NCI-H510A treated with DMSO at 0.1 percent for 48 hours (cell line): ENCODE measurements at places on chromosomes 2 and 18.

DNA sequence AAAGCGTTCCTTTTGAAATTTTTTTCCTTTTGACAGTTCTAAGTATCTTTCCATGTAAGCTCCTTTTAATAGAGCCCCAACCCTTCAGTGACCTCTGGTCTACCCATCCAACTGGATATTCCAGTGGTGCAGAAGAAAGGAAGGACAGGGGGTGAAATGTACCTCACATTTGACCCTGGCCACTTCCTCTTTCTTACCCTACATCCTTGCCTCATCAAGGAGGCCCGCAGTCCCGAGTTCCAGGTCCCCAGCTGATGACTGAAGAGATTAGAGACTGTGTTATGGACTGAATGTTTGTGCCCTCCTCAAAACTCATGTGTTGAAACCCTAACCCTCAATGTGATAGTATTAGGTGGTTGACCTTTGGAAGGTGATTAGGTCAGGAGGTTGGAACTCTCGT, 158.1 kb downstream of the RBM43 start:
- no peak for DNase-seq

- DNase-seq, result no peak
These were observed 39.9 kb downstream of the PLEKHB2 start for GRCh38 chr2:131145040-131145439.

DNA sequence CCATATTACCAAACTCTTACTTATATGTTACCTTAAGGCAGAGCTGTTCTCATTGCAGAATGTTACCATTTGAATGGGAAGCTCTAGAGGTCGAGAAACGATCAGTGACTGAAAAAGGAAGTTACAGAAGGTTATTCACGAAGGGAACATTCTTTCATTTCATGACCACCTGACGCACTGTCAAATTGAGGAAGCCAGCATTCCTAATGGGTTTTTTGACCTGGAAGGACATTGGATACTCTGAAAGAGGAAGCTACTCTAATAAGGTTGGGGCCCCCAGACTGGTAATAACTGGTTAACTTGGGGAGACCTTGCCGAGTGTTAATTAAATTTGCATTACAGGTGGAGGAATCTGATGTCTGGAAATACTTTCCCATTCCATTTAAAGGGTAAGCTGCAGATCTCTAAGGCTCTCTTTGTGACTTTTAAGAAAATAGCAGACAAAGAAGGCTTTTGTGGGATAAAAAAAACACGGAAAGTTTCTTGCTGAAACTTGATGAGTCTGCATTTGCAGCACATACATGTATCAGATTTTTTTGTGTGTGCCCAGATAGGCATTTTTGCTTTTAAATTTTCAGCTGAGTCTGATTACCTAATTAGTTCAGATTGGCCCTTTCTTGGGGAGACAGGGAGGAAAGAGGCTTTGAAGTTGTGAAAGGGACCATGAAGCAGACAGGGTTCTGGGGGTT, 137.1 kb downstream of the LTBP1 start:
- DNase-seq, result no peak

DNA sequence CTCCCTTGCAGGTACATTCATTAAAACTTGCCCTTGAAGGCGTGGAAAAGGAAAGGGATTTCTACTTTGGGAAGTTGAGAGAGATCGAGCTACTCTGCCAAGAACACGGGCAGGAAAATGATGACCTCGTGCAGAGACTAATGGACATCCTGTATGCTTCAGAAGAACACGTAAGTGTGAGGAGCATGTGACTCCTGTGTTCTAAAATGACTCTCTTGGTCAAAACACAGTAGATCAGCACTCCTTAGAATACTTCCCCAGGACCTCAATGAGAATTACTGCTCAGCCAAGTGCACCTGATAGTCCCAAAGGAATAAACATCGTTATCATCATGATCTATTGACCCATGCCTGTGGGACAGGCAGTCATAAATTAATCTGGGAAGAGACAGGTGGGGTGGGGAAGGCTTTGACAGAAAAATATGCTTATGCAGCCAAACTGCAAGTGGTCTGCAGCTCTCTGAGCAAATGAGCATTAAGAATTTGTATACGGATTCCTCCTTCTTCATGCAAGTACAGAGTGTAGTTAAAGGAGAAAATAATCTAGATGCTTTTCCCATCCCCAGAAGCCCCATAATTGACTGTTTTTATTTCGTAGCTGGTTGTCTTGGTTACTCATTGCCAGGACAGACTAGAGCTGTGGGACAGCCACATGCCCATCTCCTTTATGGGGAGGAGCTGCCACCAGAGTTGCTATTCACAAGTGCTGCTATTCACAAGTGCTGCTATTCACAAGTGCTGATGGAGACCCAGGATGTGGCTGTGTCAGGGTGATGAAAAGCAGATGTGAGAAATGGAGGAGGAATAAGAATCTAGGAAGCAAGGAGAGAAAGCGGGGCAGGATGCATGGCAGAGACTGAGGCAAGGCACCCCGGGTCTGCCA, 91.0 kb downstream of the MAPRE2 start:
- DNase-seq, result no peak

DNA sequence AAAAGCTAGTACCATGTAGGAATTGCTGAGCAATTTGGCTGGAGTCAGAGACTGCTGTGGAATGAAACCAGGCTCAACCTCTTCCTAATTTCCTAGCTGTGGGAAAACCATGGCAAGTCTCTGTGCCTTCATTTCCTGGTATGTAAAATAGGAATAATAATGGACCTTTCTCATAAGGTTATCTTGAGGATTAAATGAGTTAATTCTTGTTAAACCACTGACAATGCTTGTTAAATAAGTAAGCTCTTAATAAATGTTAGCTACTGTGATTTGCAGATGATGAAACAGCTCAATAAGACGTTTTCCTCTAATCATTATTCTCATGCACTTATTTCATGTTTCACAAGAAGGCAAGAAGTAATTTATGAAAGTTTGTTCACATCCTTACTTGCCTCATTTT, 346.7 kb downstream of the RND3 start:
- no peak for DNase-seq

GRCh38 chr18:24710474-24710873, 250.0 kb downstream of the HRH4 start:
- DNase-seq, result no peak

- no peak for DNase-seq
These were observed 43.0 kb upstream of the FAHD2A start for GRCh38 chr2:95359501-95359930.

- no peak for DNase-seq
These were observed 36.7 kb upstream of the SKA1 start for GRCh38 chr18:50338122-50338521.

GRCh38 chr2:42367835-42368234, 6.8 kb upstream of the COX7A2L start:
- no peak for DNase-seq

DNA sequence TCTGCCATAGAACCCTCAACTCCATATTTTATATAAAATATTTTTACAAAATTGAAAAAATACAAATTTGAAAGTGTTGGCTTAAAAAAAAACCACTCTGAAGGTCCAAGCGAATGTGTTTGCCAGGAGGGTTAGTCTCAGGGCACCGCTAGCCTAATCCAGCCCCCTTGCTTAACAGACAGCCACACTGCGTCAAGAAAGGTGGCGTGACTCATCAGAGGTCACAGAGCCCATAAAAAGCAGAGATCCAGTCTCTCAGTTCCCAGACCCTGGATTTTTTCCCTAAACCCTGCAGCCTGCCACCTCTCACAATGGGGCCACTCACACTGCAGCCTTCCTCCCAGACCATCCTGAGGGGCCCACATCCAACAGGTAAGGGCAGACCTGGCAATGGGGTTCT, 3.9 kb upstream of the TNS1 start:
- DNase-seq, result no peak

DNA sequence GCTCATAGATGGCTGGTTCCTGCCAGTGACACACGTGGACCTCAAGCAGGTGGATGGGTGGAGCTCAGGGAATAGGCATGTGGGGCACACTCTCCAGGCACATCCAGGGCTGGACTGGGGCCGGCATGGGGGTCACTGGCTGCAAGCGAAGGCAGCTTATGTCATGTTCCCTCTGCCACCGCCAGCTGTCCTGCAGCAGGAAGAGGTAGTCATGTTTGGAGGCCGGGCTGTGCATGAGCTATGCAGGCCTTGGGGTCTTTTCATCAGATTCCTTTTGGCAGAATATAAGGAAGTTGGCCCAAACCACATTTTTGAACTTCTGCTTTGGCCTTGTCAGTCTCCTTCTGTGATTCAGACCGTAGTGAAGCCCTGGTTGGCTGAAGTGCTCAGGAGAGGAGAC, 61.5 kb downstream of the AGAP1 start:
- DNase-seq, result no peak

DNA sequence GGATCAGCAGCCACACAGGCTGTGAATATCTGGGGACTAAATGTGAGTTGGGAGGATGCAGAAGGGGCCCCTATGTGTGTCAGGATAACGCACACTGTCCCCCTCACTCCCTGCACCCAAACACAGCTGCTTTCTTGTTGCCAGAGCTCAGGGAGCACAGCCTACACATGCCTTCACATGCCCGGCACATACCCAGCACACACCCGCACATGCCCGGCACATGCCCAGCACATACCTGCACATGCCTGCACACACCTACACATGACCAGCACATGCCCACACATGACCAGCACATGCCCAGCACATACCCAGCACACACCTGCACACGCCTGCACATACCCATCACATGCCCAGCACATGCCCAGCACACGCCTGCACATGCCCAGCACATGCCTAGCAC, 75.6 kb downstream of the TPO start:
- no peak for DNase-seq

GRCh38 chr18:6616981-6617380, 112.5 kb upstream of the ARHGAP28 start:
- DNase-seq, result no peak

- DNase-seq, result no peak
These were observed 13.2 kb upstream of the KLHL30 start for GRCh38 chr2:238125127-238125885.

DNA sequence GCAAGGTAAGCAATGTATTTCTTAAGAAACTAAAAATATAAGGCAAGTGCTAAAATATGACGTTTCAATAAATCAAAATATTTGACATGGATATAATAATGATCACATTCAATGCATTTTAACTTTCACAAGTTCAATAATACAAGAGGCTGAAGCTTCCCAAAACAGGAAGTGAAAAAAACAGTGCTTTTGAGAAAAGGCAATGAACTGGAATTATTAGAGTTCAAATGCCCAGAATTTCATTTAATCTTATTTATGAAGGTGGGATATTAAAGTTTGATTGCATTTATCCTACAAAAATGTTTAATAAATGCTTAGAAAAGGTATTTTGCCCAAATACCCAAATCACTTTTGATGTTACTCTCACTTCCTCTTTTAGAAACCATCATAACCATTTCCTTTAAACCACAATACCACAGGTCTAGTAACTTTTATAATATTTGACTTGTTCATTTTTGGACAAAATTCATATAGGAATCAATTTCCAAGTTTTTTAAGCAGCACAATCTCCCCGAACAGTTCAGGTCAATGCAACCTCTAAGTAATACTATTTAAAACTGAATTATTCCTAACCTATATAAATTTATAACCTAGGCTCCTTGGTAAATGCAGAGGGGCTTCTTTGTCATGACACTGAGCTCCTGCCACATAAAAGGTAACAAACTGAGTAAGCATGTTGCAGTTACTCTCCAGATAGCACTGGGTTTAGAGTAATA, 2.1 kb downstream of the NCKAP1 start:
- DNase-seq, result peak; percentile 59

- no peak for DNase-seq
These were observed 59.8 kb upstream of the PELI1 start for GRCh38 chr2:64203858-64204632.

DNA sequence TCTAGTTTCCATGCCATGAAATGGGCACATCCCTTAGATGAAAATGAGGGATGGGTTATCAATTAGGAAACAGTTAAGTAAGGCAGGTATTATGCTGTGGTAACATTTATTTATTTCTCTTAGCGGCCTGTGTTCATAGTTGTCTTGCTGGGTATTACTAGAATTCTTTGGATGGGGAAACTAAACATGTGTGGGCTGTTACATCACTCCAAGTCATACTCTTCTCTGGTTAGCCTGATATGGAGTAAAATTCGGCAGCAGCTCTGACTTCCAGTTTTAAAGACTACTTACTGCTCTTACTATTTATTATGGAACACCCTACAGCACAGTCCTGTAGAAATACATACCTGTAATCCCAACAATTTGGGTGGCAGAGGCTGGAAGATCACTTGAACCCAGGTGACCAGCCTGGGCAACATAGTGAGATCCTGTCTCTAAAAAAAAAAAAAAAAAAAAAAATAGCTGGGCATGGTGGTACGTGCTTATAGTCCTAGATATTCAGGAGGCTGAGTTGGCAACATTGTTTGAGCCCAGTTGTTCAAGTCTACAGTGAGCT, 33.1 kb upstream of the RASGRP3 start:
- DNase-seq, result no peak

- DNase-seq, result no peak
These were observed 232.8 kb downstream of the MBD5 start for GRCh38 chr2:148253685-148254084.

- no peak for DNase-seq
These were observed 170.4 kb upstream of the TANK start for GRCh38 chr2:160989778-160990177.

DNA sequence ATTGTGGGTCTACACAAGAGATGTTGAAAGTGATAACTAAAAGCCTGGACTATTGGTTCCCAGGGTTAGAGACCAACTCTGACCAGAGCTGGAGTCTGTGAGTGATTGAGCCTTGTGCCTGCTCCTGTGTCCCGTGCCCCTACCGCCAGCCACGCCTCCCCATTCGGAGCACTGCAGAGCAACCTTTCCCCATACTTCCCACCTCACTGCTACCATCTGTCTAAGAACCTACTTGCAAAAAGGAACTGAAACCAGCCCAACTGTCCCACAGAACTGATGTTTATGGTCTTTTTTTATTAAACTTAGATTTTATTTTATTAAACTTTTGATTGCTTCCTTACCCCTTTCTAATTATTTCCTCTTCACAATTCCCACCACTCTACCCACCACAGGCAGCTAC, 300.3 kb upstream of the MGAT5 start:
- DNase-seq, result no peak

DNA sequence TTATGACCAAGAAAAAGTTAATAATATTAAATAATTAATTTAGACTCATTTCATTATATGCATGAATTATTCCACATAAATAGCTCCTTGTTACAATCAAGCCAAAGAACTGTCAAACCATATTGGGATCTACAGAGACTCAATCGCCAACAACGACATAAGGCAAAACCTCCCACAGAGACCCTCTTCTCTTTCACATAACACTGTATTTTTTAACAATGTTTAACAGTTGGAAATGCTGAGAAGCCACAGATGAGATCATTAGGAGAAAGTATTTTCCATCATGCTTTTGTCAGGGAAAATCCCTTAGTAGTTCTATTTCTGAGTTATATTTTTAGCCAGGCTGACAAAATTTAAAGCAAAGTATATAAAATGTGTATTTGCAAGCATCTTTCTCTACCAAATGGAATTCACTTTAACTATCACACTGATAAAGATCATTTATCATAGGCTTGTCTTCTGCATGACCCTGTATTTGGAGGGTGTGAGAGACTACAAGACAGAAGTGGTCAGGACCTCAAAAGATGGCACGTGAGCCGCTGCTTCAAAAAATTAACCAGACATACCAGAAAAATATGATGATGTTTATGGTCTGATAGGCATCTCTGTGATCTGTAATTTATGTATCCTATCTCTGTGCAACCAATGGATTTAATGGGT, 383.8 kb downstream of the NRXN1 start:
- DNase-seq, result no peak
